Left cardiac atrium (tissue), 4 donors: ENCODE measurements at places on chromosomes 13 and 19. TPM values are rescaled to one million over a fixed set of nuclear protein-coding genes. Genes with fewer than 3 reads are reported as not detected.

DNA sequence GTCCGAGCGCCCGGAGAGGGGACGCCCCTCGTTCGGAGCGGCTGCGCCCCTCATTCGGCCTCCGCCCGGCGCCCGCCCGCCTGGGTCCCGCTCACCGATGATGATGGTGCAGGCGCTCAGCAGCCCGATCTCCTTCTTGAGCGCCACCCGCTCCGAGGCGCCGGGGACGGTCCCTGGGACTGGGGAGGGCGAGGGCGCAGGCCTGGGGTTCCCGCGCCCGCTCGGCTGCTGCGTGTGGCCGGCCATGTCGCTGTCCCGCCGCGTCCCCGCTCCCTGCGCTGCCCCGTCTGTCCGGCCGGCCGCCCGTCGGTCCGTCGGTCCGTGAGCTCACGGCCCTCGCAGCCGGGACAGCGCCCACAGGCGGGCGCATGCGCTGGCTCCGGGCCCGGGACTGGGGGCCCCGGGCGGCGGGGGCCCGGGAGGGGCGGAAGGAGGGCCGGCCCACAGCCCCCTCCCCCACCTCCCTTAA lies at the start of gene SLC7A10:
Gene SLC7A10, minus strand, starts transcription at position 393 of the 469 bp plus-strand sequence. Its CDS starts 147 bp downstream, at position 246.
- DNase-seq: no peak

GRCh38 chr13:80235967-80236302 lies 105.0 kb downstream of the SPRY2 start:
- no peak for DNase-seq

GRCh38 chr19:29384656-29385055 lies 141.1 kb upstream of the VSTM2B start:
- no peak for DNase-seq

Gene ITGBL1
- 11.6 TPM for total RNA-seq

Gene PSG6
- not detected for total RNA-seq

Gene CEACAM8
- not detected for total RNA-seq

Gene CD70
- not detected for total RNA-seq
